ENCODE measurements at places on chromosomes 1 and 21.

GRCh38 chr1:229040630-229041358 lies 230.1 kb upstream of the RAB4A start:
- no peak for DNase-seq

- DNase-seq = peak; percentile 59
Observed at GRCh38 chr1:155139895-155140629, at the start of gene DPM3. Gene DPM3 (minus strand): TSS chr1:155140531. CDS start chr1:155140240, 291 bp downstream.

DNA sequence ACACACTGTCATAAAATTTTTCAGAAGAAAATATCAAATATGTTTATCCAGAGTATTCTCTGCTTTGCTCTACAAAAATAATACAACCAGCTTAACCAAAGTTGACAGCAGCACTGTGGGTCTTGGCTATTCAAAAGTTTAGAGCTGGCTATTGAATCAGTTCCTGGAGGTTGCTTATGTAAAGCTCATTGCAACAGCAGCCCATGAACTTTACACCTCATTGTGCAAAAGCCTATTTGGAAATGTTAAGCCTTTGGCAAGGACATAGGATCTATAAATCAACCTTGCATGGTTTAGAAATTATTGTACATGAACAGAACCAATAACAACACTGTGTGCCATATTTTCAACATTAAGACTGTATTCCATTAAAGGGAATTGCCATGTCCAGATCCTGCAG lies 714.9 kb downstream of the ADGRL2 start:
- no peak for DNase-seq

DNA sequence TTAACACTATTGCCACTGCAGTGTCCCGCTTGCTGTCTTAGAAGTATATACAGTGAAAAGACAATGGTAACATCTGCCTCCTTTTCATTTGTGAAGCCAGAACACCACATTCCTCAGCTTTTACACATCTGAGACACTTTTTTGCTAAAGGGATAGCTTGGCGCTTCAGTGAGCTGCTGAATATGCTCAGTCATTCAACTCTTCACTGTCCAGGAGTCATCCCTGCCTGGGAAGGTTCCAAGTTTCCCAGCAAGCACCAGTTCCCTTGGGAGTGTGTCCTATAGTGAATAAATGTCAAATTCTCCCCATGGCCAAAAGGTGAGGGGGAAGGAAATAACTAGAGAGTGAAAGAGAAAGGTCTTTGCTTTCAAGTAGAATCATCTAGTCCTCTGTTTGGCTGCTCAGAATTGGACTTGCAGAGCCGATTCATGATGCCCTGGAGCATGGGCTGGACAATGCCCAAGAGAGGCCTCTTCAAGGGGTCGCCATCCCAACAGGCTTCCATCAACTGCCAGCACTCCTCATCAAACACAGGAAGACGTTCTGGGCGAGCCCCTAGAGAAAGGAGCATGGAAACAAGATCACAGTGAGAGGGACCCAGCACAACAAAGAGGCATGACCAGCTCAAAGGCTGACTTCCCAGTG lies 25.5 kb upstream of the RBBP5 start:
- no peak for DNase-seq

DNA sequence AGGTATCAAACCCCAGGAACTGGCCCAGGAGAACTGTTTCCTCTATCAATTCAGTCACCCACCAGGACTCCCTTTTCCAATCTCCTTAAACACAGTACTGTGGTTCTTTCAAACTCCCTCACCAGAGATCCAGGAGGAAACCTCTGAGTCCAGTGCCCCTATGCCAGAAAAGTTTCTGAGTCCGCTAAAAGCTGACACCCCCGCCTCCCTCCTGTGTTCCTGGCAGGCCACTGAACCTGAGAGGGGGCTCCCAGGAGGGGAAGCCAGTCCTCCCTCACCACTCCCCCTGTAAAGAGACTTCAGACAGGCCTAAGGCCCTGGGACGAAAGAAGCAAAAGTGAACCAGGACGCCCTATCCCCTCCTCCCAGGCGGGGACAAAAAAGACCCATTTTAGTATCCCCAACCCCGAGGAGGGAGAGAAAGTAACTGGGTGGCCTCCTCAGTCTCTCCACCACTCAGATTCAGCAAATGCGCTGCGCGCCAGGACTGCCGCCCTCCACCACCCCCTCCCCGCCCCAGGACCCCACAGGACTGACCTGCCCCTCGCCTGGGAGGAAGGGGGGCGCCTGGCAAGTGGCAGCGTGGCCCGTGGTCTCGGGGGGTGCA lies 624 bp downstream of the SLC41A1 start:
- DNase-seq = no peak

DNA sequence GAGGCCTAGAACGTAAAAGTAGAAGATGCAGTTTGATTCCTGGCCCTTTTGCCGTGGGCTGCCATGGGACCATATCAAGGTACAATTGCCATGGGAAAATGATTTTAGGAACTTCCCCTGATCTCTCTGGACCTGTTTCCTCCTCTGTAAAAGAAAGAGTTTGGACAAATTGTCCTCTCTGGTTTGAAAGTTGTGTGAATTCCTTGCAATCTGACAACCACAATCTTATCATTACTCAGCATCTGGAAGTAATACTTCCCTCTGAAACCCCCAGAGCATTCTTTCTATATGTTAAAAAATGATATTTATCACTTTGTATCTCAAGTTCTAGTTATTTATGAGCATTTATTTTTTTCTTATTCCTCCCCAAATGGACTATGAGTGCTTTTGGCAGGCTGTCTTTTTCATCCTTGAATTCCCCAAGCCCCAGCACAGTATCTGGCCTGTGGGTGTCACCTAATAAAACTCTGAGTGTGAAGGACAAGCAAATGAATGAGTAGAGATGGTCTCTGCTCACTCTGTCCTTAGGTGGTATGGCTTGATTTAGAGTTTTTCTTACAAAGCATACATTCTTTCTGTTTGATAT lies 181.1 kb downstream of the DYRK1A start:
- no peak for DNase-seq

DNA sequence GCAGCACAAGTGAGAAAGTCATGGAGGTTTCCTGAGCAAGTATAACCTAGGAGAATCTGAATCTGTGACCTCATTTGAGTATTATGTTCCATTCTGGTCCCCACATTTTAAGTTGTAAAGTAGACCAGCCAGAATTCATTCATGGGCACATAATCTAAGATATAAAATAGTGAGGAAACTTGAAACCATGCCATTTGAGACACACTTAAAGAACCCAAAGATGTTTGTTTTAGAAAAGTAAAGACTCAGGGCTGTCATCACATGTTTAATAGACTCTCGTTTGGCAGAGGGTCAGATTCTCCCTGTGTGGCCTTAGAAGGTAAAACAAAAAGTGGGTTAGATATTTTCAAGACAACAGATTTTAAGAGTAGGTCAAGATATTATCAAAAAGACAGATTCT lies 6.4 kb downstream of the SZT2 start:
- no peak for DNase-seq
